Activated T-helper 1 cell treated with Interleukin-2 at 50 U/mL for 16 hours (primary cell): ENCODE measurements at places on chromosomes 16 and 17.

- DNase-seq, result no peak
Measured at GRCh38 chr16:3274490-3274889, 8.8 kb upstream of the ZNF263 start.

GRCh38 chr17:46977348-46977747, 1.7 kb downstream of the RPRML start:
- no peak for DNase-seq

GRCh38 chr17:34683390-34683789, 104.0 kb downstream of the TMEM132E start:
- no peak for DNase-seq

GRCh38 chr16:86214326-86215232, 295.7 kb upstream of the FOXF1 start:
- DNase-seq, result no peak

DNA sequence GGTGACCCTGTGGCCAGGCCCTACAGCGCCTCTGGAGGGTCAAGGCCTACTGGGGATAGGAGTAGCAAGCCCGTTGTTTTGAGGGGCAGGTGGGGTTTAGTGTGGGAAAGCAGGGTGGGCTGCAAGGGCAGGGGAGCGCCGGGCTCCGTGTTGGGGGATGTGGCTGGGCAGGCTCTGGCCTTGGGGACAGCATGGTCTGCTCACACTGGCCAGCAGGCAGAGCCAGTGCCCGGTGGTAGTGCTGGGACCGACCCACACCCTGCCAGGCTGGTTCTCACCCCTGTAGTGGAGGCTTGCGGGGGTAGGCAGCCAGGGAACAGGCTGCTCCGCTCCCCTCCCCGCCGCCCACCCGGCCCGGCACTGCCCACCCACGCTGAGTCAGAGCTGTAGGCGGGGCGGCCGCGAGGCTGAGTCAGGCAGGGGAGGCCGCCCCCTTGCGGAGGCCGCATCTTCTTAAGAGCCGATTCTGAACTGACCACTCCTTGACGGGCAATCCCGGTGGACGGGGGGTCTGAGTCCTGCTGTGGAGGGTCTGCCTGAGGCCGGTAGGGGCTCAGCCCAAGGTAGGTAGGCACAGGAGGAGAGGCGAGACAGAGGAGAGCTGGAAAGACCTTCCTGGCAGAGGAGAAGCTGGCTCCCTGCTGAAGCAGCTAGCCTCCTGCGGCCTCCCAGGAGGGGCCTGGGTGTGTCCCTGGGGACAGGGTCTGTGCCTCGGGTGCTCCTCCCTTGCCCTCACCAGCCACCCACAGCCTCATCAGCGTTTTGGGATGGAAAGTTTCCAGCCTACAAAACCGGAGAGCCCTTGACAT, 62.4 kb downstream of the BAIAP2 start:
- DNase-seq, result no peak

- no peak for DNase-seq
Measured at GRCh38 chr17:72726936-72727335, 365.6 kb downstream of the SLC39A11 start.

DNA sequence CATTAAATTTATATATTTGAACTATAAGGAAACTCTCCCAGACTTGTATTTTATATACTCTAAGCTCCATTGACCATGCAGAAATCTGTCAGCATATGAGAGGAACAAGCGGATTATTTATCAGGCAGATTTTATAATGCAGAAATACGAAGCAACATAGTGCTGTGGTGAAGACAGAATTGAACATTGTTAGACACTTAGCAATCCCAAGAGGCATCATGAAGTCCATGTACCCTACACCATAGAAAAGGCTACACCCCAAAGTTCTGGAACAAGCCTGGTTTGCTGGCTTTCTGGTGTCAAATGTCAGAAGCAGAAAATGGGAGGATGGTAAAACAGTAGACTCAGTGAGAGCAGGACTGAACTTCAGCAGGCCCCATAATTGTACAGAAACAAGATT, 241.1 kb downstream of the PRKCA start:
- no peak for DNase-seq

DNA sequence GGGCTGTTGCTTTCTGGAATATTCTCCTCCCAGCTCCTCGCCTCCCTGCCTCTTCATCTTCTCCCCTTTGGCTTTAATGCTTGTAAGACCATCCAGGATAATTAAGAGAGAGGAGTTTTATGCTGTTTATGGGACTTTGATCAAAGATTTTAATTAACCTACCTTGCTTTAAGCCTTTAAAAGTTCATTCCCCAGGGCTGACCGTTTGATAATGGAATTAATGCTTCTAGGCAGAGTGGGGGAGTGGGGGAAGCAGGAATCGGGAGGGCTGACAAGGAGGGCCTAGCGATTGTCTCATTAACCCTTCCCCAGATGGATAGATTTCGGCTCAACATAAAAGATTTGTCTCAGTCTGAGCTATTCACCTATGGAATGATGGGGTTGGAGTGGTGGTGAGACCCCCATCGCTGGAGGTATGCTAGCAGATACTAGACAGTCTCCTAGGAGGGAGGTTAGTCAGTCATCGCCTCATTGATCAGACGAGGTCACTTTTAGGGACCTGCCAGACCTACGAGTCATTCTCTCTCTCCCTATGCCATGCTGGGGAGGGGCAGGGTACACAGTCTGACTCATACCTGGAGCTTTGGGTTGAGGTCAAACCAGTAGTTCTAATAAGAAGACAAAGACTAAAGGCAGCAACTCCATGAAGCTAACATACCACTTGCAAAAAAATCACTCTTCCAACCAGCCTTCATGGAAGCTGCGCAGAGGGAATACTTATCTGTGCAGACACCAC, 236.6 kb upstream of the NLRP1 start:
- DNase-seq, result no peak
